ENCODE measurements at places on chromosomes 6 and 20.

DNA sequence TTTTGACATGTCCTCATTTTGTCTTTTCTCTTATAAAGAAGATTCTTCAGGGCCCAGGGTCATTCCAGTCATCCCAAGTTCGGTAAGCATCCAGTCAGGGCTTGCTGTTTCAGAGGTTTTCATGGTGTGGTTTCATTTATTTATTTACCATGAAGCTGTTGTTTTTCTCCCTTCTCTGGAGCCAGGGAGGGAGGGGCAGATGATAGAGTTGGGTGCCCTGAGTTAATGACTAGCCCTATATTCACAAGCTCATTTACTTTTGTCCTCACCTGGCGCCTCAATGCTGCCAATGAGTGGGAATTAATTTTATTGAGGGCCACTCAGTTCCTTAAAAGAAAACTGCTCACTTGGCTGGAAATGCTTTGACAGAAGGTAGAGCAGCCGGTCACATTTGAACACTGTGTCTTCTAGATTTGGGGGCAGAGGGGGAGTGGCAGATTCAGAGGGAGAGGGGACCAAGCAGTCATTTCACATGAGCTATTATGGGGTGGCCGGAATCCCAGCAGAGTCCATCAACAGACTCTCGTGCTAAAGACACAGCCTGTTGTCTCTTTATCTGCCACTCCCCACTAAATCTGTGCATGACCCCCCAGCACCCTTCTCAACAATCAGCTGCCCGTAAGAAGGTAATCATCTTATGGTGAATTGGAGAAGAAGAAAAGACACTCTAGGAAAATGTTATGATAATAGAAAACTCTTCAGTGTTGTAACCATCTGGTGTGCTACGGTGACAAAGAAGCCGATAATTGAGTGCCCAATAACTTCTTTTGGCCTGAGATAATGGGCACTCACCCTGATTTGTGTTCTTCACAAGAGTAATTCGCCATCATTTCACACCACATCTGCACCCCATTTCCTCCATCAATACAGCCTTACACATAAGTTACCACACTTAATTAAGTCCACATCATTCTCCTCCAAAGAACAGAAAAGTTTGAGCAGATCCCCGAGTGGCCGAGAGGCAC is 573.5 kb upstream of the JAG1 start:
- no peak for DNase-seq

DNA sequence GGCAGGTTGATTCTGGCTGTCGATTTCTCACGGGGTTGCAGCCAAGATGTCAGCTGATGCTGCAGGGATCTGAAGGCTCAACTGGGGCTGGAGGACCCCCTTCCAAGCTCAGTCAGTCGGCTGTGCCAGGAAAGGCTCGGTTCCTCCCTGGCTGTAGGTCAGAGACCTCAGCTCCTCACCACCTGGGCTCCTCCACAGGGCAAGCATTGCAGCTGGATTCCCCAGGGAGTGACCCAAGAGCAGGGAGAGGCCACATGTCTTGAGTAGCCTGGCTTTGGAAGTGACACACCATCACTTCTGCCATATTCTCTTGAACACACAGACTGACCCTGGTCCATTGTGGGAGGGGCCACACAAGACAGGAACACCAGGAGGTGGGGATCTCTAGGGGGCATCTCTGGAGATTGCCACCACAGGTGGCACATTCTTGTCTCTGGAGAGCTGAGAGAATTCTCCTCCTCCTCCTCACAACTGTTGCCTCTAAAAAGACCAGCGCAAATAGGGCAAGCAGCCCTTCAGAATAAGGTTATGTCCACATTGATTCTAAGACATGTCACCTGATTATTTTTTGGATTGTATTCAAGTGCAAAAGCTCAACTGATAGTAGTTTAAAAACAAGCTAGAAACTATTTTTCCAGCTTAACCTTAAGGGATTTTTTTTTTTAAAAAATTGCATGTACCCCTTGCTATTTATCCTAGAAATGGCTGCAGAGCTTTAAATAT is 270.5 kb downstream of the NRN1 start:
- DNase-seq = no peak

GRCh38 chr6:71396410-71396801 is 107.8 kb downstream of the OGFRL1 start:
- no peak for DNase-seq

- no peak for DNase-seq
Observed at GRCh38 chr20:25706793-25707192, 10.1 kb upstream of the ZNF337 start.

DNA sequence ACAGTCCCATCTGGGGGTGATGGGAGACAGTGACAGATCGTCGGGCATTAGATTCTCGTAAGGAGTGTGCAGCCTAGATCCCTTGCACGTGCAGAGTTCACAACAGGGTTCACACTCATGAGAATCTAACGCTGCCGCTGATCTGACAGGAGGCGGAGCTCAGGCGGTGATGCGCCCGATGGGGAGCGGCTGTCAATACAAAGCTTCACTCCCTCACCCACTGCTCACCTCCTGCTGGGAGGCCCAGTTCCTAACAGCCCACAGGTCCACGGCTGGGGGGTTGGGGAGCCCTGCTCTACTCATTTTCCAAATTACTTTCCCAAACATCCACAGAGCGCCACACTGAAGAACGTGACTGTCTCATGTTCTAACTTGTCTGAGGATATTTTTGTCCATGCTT is 25.3 kb downstream of the CTCFL start:
- no peak for DNase-seq

DNA sequence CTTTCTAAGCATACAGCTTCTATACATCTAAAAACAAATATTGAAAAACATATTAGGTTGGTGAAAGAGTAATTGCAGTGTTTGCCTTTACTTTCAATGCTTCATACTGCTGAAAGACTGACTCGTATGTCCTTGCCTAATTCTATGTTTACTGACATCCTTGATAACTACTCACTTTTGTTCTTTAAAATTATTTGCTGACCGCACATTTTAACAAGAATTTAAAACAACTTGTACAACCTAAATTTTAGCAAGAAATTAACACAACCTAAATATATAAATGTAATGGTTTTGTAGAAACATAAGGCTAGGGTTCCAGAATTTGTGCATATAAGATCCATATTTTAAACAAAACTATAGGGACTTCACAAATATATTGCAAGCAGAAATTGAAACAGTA is 640.2 kb upstream of the MMS22L start:
- no peak for DNase-seq

DNA sequence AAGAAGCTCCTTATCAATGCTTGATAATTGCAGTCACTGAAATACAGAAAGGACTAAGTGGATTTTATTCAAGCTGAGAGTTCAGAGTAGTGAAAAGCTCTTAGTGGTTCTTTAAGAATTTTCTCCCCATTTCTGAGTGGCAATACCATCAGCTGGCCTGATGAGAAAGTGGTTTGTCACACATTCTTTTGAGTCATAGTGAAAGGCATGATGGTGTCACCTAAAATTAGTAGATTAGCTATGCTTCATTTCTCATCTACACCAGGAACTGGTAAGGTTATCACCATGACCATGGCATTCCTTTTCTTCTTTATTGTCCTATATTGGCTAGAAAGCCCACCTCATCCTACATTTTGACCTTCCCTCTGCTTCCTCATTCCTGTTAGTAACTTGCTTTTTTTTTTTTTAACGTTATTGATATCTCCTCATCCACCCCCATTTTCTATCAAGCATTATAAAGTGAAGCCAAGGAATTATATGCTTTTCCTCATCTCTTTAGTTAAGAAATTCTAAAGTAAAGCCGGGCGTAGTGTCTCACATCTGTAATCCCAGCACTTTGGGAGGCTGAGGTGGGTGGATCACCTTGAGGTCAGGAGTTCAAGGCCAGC is 67.4 kb upstream of the LOC128125822 start:
- DNase-seq = no peak

DNA sequence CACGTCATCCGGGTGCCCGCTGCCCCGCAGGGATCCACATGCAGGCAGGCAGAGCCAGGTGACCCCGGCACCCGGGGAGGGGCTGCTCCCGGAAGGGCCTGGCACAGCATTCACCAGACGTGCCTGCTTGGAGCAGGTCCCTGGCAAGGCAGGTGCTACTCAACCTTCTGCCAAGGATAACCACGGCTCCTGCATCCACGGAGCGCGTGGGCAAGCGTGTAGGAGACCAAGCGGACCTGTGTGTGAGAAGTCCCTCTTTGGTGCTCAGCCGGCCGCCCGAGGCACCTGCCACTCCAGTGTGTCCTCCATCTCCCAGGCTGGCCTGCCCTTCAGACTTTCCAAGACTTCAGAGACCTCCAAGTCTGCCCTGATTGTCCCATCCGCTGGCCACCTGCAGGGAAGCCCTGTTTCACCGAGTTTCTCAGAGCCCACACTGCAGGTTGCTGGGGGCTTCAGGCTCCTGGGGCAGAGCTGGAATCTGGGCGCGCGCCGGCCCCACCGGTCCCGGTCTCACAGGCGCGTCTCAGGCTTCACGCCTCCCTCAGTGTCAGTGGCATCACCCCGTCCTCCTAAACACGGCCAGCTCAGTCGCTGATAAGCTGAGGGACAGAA is 124.3 kb downstream of the DLL1 start:
- no peak for DNase-seq

DNA sequence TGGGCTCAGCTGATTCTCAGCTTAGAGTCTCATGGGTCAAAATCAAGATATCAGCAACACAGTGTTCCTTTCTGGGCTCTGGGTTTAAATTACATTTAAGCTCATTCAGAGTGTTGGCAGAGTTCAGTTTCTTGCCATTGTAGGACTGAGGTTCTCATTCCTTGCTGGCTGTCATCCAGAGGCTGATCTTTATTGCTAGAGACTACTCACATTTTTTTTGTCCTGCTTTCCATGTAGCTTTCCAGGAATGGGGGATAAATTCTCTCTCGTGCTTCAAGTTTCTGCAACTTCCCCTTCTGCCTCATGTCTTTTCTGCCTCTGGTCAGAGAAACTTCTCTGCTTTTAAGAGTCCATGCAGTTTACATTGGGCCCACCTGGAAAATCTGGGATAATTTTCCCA is 86.9 kb downstream of the RFX6 start:
- DNase-seq = no peak

DNA sequence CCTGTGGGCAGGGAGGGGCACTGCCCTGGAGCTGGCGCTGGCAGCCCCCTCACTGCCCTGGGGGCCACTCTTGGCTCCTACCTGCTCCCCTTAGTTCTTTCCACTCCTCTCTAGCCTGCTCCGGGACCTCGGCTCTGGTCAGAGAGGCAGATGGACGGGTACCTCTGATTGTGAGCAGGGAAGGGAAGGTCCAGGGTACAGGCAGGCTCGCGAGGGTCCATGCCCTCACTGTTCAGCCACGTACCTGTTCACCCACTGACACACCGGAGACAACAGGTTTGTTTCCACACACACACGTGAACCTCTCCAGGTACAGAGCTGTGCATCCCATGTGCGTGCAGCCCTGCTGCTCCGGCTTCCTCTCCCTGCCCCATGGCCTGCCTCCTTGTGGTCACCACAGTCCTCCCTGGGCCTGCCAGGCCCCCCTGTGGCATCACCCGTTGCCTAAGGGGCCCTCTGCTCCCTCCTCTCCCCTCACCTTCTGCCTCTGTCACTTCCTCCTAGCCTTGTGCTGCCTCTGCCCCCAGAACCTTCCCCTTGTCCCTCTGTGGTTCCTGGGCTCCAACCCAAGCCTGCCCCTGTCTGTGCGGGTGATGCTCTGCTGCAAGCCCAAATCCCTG is 2.3 kb downstream of the EMILIN3 start:
- DNase-seq = no peak

- peak; percentile 76 for DNase-seq
Observed at GRCh38 chr6:32195902-32196681, 3.6 kb upstream of the GPSM3 start.

DNA sequence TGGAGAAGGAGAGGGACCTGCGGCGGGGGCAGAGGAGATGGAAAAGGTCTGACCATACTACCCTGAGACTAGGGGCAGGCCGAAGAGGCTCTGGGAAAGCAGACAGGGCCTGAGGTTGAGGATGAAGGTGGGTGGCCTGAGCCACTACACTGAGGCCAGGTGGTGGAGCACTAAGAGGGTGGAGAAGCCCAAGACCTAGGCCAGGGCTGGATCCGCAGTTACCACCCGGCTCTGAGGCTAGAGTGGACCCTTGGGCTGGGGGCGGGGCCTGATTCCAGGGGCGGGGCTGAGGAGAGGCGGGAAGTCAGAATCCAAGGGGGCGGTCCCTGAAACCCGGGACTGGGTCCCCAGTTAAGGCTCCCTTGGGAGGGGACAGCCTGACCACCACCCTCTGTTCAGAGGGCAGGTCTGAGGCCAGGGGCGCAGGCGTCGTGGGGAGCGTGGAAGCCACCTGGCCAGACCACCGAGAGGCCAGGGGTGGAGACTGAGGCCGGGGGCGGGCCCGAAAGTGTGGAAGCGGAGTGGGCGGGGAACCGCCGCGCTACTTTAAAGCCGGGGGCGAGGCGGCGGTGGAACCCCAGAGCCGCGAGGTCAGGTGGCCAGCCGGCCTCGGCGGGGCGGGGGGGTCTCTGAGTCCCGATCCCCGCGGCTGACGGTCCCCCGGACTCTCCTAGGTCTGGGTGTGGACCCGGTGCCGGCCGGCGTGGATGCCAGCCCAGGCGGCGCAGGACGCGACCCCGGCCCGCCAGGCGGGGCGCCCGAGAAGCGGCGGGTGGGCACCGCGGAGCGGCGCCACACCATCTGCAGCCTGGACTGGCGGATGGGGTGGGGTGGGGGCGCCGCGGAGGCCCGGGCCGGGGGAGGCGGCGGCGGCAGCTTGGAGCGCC is 8.3 kb downstream of the CCM2L start:
- DNase-seq = peak; percentile 55

DNA sequence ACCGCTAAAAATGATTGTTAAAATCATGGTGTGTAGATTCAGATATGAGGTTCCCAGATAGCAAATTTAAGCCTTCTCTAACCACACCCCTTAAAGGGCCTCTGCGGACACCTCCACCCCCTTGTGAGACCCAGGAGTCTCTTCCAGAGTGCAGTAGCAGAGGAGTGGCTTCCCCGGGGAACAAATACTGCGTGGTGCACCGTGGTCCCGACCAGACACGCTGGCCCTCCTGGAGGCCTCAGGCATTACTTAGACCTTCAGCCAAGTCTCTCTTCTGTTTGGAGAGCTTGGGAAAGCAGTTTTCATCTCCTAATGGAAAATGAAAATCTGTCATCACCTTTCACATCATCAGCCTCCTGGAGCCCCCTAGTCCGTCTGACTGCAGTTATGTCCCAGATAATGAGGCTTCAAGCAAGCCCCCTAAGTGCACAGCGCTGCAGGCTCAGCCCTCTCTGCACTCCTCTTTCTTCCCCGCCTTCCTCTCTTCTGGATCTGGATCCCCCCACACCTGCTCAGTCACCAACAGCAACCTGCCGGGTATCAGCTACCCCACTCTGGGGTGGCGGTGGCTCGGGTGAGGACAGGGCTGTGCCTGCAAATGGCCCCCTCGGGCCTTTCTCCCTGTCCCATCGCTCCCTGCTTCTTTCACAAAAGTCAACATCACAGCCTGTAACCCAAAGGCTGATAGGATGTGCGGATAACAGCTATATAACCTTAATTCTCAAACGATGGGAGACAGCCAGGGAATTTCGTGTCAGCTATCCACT is 58.8 kb upstream of the TAGAP start:
- no peak for DNase-seq
